ENCODE measurements at places on chromosomes 5 and 9.

DNA sequence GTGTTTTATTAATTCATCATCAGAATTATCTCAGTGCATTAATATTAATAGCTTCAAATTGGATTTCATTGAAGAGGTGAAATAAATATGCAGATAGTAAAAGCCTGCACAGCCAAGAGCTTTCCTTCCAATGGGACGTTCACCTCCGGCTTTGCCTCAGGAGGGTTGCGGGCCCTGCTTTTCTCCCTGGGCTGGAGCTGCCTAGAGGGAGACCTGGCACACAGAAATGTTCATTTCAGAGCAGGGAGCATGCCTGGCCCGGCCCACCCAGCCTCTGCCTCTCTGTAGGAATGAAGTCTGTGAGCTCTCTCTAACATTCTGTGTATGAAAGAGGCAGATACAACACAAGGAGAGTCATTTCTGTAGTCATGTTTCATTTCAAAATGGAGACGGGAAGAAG lies 100.4 kb upstream of the IRX2 start:
- DNase-seq = no peak

- no peak for DNase-seq
Measured at GRCh38 chr5:127891942-127892341, 188.8 kb downstream of the CCDC192 start.

GRCh38 chr5:56481428-56482357 lies 248.6 kb upstream of the ANKRD55 start:
- DNase-seq = peak; percentile 77

DNA sequence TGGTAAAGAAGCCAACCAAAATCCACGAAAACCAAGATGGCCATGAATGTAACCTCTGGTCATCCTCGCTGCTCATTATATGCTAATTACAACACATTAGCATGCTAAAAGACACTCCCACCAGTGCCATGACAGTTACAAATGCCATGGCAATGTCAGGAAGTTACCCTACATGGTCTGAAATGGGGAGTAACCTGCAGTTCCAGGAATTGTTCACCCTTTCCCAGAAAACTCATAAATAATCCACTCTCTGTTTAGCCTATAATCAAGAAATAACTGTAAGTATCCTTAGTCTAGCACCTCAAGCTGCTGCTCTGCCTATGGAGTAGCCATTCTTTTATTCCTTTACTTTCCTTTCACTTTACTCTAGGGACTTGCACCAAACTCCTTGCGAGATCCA lies 160.6 kb downstream of the EFNA5 start:
- DNase-seq = no peak

DNA sequence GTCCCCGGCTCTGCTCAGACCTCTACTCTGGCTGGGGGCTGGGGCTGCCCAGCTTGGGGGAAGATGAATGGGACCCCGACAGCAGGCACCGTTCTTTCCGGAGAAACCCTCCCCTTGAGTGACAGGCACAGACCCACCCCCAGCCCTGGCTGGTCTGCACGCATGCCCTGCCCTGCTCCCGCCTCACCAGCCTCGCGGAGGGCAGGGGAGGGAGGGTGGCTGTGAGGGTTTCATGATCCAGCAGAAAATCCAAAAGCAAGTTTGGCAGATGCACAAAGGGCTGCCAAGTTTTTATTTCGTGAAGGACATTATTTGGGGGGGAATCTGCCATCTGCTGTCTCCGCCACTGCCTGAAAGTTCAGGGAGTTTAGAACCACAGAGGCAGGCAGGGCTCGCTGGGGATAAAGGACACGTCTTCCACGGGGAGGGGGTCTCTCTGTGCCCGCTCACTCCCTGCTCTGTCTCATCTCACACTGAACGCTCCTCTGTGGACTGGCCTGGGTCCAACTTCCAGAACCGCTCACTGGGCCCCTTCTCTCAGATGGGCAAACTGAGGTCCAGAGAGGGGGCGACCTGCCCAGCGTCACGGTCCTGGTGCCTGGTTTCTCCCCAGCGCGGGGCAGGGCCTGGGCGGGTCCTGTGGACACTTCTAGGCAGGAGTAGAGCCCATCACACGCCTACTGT lies 92.9 kb downstream of the RXRA start:
- peak; percentile 66 for DNase-seq

GRCh38 chr5:178423431-178423830 lies 166.8 kb downstream of the COL23A1 start:
- DNase-seq = no peak

DNA sequence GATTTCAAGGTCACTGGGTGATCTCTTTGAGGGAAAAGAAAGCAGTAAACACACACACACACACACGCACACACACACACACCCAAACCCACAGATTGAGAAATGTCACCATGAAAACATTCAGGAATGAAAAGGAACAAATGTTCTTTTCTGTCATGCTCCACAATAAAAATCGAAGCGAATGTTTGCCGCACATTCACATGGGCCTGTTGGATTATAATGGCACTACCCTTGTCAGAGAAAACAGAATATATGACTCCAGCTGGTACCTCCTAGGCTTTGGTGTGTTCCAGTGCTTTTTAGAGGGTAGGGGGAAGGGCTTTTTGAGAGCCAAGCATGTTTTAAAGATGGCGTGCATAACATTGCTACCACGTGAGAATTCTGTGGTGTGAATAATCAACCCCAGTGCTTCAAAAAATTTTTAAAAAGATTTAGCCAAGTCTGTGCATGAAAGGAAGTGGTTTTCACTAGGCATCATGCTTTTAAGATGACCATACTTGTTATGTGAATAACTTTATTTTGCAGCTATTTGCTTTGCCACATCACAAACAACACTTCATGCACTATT lies 120.8 kb upstream of the ZNF608 start:
- peak; percentile 44 for DNase-seq

DNA sequence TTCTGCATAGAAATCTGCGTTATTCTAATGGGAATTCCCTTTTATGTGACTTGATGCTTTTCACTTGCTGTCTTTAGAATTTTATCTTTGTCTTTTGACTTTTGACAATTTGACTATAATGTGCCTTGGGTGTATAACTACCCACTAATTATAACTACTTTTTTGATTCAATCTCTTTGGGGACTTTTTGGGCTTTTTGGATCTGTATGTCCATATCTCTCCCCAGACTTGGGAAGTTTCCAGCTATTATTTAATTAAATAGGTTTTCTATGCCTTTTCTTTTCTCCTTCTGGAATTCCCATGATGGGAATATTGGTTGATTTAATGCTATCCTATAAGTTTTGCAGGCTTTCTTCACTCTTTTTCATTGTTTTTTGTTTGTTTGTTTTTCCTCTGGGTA lies 57.9 kb downstream of the LRRTM2 start:
- DNase-seq = no peak

GRCh38 chr5:94545870-94546625 lies 72.4 kb downstream of the KIAA0825 start:
- DNase-seq = peak; percentile 34

DNA sequence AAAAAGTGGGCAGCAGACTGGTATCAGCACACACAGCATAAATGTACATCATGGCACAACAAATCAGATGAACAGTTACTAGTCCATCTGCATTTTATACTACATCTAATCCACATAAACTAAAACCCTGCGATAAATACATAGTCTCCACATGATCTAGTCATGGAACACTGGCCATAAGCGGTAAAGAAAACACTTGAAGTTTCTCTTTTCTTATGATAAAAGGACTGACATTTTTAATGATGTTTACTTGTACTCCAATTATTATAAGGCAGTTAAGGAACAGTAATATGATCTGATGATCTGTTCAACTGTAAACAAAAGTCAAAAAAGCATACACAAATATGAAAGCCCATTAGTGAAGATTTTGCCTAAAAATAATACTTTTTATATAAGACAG lies 112.5 kb downstream of the MPDZ start:
- DNase-seq = no peak

GRCh38 chr9:6086006-6086655 lies 70.7 kb upstream of the RANBP6 start:
- no peak for DNase-seq

DNA sequence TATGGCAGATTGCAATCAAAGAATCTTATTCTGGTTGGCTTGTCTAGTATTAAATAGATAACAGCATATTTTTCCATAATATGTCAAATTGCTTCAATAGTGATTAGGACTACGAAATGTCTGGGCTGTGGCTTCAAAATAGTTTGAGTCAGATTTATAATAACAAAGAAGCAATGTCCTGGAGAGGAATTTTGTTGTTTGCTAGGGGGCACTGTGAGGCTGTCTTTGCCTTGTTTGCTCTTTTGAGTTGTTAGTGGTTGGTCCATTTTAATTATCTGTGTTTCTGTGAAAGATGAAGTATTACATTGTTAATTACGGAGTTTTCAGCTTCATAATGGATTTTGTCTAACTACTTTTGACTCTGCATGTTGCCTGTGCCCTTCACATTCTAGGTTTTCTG lies 713.6 kb downstream of the TLE4 start:
- DNase-seq = no peak

DNA sequence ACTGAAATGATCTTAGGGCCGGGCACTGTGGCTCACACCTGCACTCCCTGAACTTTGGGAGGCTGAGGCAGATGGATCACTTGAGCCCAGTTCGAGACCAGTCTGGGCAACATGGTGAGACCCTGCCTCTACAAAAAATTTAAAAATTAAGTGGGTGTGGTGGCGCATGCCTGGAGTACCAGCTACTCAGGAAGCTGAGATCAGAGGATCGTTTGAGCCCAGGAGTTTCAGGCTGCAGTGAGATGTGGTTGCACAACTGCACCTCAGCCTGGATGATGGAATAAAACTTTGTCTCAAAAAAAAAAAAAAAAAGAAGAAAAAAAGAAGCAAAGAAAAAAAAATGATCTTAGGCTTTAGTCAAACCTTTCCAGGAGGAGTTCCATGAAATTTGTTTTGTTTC lies 41.8 kb downstream of the MEF2C start:
- no peak for DNase-seq

GRCh38 chr5:137385064-137385463 lies 114.1 kb downstream of the SPOCK1 start:
- DNase-seq = no peak

- DNase-seq = no peak
Measured at GRCh38 chr5:173490681-173491080, 125.8 kb downstream of the BOD1 start.

DNA sequence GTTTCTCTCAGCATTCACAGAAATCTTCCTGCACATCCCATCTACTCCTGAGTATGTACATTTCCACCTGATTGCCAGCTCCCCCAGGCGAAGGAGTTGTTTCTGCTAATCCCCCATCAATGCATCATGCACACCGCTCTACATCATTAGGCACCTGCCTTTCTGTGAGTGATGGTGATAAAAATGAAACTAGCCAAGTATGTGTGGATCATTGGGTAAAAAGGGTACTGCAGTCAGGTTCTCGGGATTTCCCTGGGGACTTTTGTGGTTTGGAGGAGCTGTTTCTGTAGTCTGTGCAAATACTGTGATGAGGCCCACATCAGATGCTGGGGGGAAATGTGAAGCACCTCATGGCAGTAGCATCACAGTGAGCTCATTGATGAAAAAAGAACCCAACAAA lies 30.4 kb downstream of the CAMK4 start:
- DNase-seq = no peak

DNA sequence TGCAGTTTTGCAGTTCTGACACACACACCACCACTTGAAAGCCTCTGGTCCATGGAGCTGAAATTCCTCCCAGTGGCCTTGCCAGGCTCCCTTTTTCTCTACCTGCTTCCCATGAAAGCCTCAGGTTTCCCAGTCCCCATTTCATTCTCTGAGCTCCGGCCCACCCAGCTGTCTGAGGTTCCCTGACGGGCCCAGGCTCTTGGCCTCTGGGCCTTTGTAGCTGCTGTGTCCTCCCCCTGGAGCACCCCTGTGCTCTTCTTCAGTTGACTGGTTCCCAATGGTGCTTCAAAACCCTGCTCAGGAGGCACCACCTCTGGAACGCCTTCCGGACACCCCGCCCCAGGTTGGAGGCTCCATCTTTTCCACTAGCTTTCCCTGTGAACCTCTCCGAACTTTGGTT lies 155.9 kb upstream of the SHB start:
- no peak for DNase-seq

GRCh38 chr5:98933445-98934072 lies 4.8 kb upstream of the CHD1 start:
- DNase-seq = no peak

DNA sequence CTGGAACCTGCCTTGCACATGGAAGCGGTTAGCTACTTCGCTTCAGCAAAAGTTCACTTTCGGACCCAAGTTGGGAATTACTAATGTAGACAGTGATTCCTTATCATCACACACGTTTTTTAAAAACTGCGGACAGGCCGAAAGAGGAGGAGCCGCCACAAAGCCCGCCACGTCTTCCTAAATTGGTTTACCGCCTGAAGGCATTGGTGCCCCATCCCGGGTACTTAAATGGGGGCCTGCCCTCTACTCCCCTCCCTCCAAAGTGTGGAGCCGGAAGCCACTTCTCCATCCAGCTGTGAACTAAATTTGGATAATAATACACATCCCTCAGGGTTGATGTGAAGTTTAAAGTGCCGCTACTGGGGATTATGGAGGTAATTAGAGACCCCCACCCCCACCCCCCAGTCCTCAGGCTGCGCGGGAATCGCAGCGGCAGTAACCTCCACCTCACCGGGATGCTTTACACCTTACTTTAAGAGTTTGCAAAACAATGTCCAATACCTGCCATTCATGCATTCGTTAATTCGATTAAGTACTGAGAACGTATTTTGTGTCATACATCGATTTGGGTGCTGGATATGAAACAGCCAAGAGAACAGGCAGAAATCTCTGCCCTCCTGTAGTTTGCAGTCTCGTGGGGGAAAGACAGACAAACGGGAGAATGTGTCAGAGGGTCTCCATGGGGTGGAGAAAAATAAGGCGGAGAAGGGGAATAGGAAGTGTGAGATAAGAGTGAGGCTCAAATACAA lies 937 bp upstream of the MACROH2A1 start:
- no peak for DNase-seq

DNA sequence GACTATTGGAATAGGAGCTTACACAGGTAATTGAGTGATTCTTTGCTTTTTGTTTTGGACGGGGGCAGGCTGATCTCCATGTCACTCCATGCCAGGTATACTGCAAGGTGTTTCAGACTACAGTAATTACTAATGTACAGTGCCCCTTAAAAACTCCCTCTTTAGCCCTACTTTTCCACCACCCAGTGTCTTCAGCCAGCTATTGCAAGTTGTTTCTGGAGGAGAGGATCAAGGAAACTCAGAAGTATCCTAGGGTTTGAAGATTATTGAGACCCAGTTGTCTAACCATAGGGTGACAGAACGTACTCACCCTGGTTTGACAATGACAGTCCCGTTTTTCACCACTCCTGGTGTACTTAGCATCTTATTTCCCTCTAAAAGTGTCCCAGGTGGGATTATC lies 13.4 kb downstream of the CFAP95 start:
- no peak for DNase-seq

DNA sequence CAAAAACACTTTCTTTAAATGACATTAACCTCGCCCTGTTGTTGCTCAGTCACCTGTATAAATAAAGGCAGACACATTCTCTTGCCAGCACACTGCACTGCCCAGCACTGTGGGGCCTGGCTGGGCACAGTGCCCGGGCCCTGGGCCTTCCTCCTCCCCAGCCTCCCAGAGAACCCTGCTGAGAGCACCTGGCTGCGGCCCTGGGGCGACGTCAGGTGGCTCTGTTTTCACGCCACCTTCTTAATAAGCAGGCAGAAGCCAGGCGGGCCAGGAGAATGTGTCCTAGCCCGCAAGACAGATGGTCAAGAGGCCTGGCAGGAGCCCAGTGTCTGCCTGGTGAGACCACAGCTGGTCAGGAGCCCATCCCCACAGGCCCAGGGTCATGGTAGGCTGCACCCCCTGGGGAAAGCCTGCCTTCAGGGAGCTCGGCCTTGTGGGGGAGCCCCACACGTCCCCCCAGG lies 8.2 kb upstream of the AGPAT2 start:
- DNase-seq = no peak

All from right hindlimb (tissue), 1 donor.